ENCODE measurements at places on chromosomes 6 and 20. TPM values are rescaled to one million over a fixed set of nuclear protein-coding genes. Genes with fewer than 3 reads are reported as not detected.

DNA sequence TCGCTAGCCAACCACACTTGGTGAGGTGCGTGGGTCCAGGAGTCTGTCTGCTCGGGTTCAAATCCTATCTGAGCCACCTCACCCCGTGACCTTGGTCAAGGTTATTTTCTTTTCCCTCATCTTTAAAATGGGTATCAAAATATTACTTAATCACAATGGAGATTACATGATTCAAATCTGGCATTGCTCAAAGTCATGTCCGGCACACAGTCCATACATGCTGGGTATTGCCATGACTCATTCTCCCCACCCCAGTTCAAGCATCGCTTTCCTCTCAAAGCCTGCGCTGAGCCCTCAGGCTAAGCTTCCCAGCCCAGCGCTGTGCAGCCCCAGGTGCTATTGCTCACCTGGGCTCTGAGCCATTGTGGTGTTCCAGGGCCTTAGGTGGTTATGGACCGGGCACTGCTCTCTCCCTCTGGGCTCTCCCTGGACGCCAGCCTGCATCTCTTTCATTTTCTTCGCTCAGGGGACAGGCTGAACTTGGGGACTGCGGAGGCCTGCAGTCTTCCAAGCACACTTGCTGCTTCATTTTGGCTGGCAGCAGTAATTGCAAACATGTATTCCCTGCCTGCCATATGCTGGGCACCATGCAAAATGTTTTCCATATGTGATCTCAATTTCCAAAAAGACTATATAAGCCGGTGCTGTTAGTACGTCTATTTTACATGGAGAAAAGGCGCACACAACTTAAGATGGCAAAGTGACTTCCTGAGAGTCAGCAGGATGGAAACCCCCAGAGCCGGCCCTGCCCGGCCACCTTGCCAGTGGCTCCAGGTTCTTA lies 27.3 kb downstream of the WRNIP1 start:
- peaks cover 6% of the 10 kb centered on the region for H3K4me1 ChIP-seq
- DNase-seq, result no peak
- no peak overlapping the region for H3K4me3 ChIP-seq

DNA sequence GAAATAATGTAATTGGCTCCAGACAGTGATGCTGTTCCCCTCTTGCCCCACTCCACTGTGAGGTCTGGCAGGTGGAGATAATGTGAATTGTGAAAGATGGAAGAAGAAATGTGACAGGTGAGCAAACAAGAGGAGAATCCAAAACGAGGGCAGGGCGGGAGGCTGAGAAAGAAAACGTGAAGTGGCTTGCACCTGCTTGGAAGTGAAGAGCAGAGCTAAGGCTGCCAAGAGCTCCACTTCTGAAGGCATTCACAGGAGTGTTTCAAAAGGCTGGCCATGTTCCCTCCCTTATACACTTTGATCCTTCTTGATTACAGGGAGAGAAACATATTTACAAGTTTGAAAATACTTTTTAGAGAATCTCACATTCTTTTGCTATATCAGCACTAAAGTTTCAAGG lies 359.4 kb downstream of the EPHA7 start:
- H3K4me3 ChIP-seq, result no peak overlapping the region
- no peak overlapping the region for H3K27ac ChIP-seq
- no peaks in the 10 kb centered on the region for H3K36me3 ChIP-seq
- H3K27me3 ChIP-seq, result no peaks in the 10 kb centered on the region
- no peak for DNase-seq

DNA sequence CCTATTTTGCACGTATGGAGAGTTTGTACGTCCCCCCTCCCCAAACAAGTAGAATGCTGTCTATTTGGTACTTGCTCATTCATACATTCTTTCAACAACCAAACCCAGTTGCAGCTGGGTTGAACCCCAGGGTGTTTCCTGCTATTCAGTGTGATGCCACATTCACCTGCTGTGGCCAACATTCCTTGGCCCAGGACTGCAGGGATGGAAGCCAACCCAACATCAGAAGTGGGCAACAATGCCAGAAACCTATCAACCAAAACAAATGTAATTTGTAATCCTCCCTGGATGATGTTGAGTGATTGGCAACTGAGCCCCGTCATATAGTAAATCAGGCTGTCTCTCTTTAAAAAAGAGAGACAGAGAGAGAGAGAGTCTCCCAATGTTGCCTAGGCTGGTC lies 8.9 kb downstream of the NT5E start:
- no peak for DNase-seq
- H3K27me3 ChIP-seq, result no peaks in the 10 kb centered on the region
- no peaks in the 10 kb centered on the region for H3K36me3 ChIP-seq
- no peak overlapping the region for H3K27ac ChIP-seq
- no peak overlapping the region for H3K4me3 ChIP-seq

DNA sequence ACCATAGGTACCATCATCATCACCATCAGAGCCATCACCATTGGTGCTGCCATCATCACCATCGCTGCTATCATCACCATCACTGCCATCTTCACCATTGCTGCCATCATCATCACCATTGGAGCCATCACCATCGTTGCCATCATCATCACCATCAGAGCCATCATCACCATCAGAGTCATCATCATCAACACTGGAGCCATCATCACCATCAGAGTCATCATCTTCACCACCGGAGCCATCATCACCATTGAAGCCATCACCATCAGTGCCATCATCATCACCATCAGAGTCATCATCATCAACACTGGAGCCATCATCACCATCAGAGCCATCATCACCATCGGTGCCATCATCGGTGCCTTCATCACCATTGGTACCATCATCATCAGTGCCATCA lies 338.7 kb downstream of the TAF4 start:
- H3K27ac ChIP-seq, result no peak overlapping the region
- peaks cover 4% of the 10 kb centered on the region for H3K27me3 ChIP-seq
- H3K4me1 ChIP-seq, result no peaks in the 10 kb centered on the region
- no peaks in the 10 kb centered on the region for H3K36me3 ChIP-seq
- H3K4me3 ChIP-seq, result no peak overlapping the region

GRCh38 chr6:13493147-13493546 lies 5.7 kb upstream of the GFOD1 start:
- peaks cover 5% of the 10 kb centered on the region for H3K4me1 ChIP-seq
- H3K27ac ChIP-seq, result no peak overlapping the region
- H3K27me3 ChIP-seq, result no peaks in the 10 kb centered on the region
- DNase-seq, result no peak

GRCh38 chr6:7832904-7833750 lies 77.5 kb downstream of the TXNDC5 start:
- no peak overlapping the region for H3K27ac ChIP-seq
- H3K4me1 ChIP-seq, result no peaks in the 10 kb centered on the region
- no peak overlapping the region for H3K4me3 ChIP-seq
- no peak for DNase-seq

GRCh38 chr20:11976966-11977365 lies 59.3 kb downstream of the BTBD3 start:
- H3K27ac ChIP-seq, result no peak overlapping the region
- DNase-seq, result no peak
- H3K36me3 ChIP-seq, result no peaks in the 10 kb centered on the region
- no peaks in the 10 kb centered on the region for H3K27me3 ChIP-seq
- H3K4me1 ChIP-seq, result no peaks in the 10 kb centered on the region
- no peak overlapping the region for H3K4me3 ChIP-seq

DNA sequence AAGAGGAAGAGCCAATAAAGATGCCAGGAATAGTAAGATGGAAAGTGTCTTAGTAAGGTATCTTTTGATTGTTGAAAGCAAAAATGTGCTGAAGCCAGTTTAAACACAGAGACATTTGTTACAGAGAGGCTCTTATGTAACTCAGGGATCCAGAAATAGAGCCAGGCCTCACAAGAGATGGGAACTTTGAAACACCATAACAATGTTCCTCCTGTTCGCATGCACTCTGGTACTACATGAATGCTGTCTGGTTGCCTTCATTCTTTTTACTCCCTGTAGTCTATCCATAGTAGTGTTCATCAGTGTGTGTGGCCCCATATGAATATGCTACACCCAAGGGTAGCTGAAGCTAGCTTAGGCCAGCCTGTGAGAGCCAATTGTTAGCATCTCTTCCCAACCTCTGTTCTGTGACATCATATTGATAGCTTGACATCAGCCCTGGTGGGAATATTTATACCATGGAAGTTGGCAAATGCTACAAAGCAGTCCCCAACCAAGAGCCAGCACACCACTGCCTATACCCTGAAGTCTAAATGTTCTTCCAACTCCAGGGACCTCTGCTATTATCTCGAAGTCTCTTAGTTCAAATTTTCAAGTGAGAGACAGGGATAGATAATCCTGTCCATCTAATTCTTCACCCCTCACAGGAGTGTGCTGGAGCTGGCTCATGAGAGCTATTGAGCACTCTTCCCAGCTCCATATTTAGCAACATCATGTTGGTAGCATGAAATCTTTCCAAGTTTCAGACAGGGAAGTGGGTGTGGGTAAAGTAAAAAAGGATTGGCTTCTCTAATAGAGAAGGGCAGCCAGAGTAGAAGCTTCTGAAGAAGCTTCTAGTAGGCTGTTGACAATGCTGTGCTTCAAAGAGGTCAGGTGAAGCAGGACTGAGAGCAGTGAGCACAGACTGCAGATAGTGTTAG lies 7.0 kb downstream of the NDUFAF5 start:
- H3K4me3 ChIP-seq, result no peak overlapping the region
- no peak for DNase-seq
- H3K36me3 ChIP-seq, result peaks cover 94% of the 10 kb centered on the region

- H3K27ac ChIP-seq, result no peak overlapping the region
- DNase-seq, result no peak
- no peaks in the 10 kb centered on the region for H3K36me3 ChIP-seq
- H3K4me3 ChIP-seq, result no peak overlapping the region
- no peaks in the 10 kb centered on the region for H3K27me3 ChIP-seq
- peaks cover 20% of the 10 kb centered on the region for H3K4me1 ChIP-seq
Measured at GRCh38 chr6:89144354-89144906, 1.4 kb upstream of the PM20D2 start.

- no peaks in the 10 kb centered on the region for H3K36me3 ChIP-seq
- no peak for DNase-seq
- peak overlapping the region; percentile 78 for H3K4me3 ChIP-seq
- H3K27ac ChIP-seq, result peak overlapping the region; percentile 84
- peaks cover 46% of the 10 kb centered on the region for H3K27me3 ChIP-seq
- peaks cover 42% of the 10 kb centered on the region for H3K4me1 ChIP-seq
Measured at GRCh38 chr6:117481926-117482239, 591 bp upstream of the DCBLD1 start.

DNA sequence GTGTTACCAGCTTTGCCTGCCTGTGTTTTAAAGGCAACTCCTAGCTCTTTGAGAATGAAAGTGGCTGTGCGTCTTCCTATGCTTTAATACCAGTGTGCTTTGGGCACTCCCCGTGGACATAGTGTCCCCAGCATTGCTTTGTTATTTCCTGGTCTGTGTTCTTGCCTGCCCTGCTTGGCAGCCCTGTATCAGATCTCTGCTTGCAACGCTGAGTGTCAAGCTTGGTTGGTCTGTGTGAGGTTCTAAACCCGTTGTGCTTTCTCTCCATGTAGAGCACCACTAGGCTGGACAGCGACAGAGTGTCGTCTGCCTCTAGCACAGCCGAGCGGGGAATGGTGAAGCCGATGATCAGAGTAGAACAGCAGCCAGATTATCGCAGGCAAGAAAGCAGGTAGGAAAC lies 80.2 kb downstream of the AFDN start:
- H3K4me1 ChIP-seq, result no peaks in the 10 kb centered on the region
- no peak overlapping the region for H3K4me3 ChIP-seq
- DNase-seq, result no peak

GRCh38 chr6:109260701-109261100 lies 121.6 kb downstream of the CD164 start:
- no peak overlapping the region for H3K4me3 ChIP-seq
- no peak overlapping the region for H3K27ac ChIP-seq
- DNase-seq, result no peak
- H3K27me3 ChIP-seq, result no peaks in the 10 kb centered on the region
- no peaks in the 10 kb centered on the region for H3K4me1 ChIP-seq

GRCh38 chr6:20905377-20905776 lies 371.1 kb downstream of the CDKAL1 start:
- H3K4me3 ChIP-seq, result no peak overlapping the region
- H3K27me3 ChIP-seq, result no peaks in the 10 kb centered on the region
- no peaks in the 10 kb centered on the region for H3K36me3 ChIP-seq
- H3K4me1 ChIP-seq, result no peaks in the 10 kb centered on the region
- no peak overlapping the region for H3K27ac ChIP-seq
- DNase-seq, result no peak

DNA sequence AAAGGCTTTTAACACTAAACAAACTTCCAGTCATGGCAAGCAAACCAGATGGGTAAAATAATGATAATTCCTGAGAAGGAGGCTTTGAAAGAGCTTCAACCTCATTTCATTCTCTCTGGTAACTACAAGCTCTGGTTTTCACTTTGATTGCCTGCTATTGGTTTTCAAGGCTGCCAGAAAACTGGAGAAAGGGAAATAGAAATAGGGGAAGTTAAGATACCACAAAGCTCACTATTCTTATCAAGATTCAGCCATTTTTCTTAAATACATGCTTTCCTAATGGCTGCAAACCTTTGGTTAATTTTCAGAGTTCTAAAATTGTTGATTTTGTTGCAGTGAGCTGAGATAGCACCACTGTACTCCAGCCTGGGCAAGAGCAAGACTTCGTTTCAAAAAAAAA lies 42.5 kb upstream of the NELFCD start:
- DNase-seq, result no peak
- no peak overlapping the region for H3K27ac ChIP-seq
- no peaks in the 10 kb centered on the region for H3K36me3 ChIP-seq
- no peak overlapping the region for H3K4me3 ChIP-seq

- no peaks in the 10 kb centered on the region for H3K27me3 ChIP-seq
- no peak overlapping the region for H3K4me3 ChIP-seq
Measured at GRCh38 chr6:105898286-105898685, 187.8 kb upstream of the PRDM1 start.

GRCh38 chr20:37627060-37627766 lies 66.6 kb upstream of the CTNNBL1 start:
- H3K27ac ChIP-seq, result no peak overlapping the region
- DNase-seq, result no peak
- H3K36me3 ChIP-seq, result no peaks in the 10 kb centered on the region
- no peak overlapping the region for H3K4me3 ChIP-seq

GRCh38 chr20:63972312-63973159 lies 2.8 kb upstream of the ZNF512B start:
- DNase-seq, result no peak
- no peak overlapping the region for H3K4me3 ChIP-seq
- no peaks in the 10 kb centered on the region for H3K36me3 ChIP-seq
- H3K27me3 ChIP-seq, result no peaks in the 10 kb centered on the region
- H3K27ac ChIP-seq, result no peak overlapping the region

GRCh38 chr20:31831771-31832306 lies 12.7 kb downstream of the MYLK2 start:
- H3K4me3 ChIP-seq, result no peak overlapping the region
- DNase-seq, result peak; percentile 49
- H3K36me3 ChIP-seq, result no peaks in the 10 kb centered on the region
- H3K27ac ChIP-seq, result no peak overlapping the region

- no peaks in the 10 kb centered on the region for H3K36me3 ChIP-seq
- no peak for DNase-seq
- H3K27me3 ChIP-seq, result peaks cover 57% of the 10 kb centered on the region
- no peak overlapping the region for H3K27ac ChIP-seq
- peaks cover 17% of the 10 kb centered on the region for H3K4me1 ChIP-seq
Measured at GRCh38 chr6:101394936-101395335, 1.4 kb downstream of the GRIK2 start.

ZC2HC1B gene
- polyA plus RNA-seq, result not detected

FAXC gene
- 0.13 TPM for polyA plus RNA-seq

KIZ gene
- 11.7 TPM for polyA plus RNA-seq

CNKSR3 gene
- 5.9 TPM for polyA plus RNA-seq

OLIG3 gene
- not detected for polyA plus RNA-seq

NRN1 gene
- polyA plus RNA-seq, result 16.2 TPM

FOXC1 gene
- polyA plus RNA-seq, result 0.20 TPM

TBCC gene
- 56.0 TPM for polyA plus RNA-seq

ZGPAT gene
- 72.8 TPM for polyA plus RNA-seq

PTCRA gene
- 2.1 TPM for polyA plus RNA-seq

LAMP5 gene
- 0.99 TPM for polyA plus RNA-seq

HMGN3 gene
- polyA plus RNA-seq, result 115 TPM

TMC2 gene
- 0.07 TPM for polyA plus RNA-seq

SASH1 gene
- polyA plus RNA-seq, result 7.7 TPM

All from spleen (tissue), 13 donors.